ENCODE measurements at places on chromosomes 1 and 21. TPM values are rescaled to one million over a fixed set of nuclear protein-coding genes. Genes with fewer than 3 reads are reported as not detected.

DNA sequence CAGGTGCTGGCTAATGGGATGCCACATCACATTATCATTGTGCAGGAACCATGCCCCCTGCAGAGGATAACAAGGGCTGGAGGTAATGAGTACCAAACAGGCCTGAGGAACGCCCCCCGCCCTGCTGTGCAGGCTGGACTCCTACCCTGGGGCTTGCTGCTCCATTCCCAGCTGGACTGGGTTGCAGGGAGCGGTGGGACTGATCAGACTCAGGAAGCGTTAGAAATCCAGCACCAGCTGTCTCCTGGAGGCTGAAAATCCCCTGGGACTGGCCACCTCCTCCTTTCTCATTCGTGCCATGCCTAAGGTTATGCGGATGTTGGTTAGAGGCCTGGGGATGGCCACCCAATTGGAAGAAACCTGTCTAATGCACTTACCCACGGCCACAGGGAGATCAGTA is 36.9 kb upstream of the POU3F1 start:
- DNase-seq = no peak

DNA sequence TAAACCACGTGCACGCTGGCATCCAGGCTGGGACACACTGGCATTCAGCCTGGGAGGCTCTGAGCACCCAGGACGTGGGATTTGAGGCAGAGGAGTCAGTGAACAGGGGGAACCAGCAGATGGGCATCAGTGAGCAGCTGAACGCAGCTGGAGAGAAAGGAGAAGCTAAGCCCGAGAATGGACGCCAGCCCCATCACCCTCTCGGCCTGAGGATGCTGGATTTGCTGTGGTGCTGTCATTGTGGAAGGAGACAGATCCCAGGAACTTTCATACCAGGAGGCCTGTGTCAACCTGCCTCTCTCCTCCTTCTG is 132.8 kb downstream of the PGBD5 start:
- DNase-seq = no peak

GRCh38 chr1:110242731-110243130 is 32.6 kb downstream of the KCNC4 start:
- no peak for DNase-seq

DNA sequence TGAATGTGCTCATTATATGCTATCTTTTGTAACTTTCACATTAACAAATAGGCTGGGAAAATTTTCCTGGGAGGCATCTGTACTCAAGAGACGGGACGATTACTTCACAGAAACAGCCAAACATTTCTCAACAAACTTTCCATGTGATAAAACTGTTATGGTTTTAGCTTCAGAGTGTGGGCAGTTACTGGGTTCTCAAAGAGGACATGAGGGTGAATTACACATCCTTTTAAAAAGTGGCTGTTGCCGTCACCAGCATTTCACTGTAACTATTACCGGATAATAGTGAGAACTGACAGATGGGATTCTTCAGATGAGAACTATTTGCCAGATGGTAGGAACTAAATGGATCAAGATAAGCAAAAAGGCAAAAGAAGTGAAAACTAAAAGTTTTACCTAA is 109.1 kb downstream of the APP start:
- peak; percentile 65 for DNase-seq

DNA sequence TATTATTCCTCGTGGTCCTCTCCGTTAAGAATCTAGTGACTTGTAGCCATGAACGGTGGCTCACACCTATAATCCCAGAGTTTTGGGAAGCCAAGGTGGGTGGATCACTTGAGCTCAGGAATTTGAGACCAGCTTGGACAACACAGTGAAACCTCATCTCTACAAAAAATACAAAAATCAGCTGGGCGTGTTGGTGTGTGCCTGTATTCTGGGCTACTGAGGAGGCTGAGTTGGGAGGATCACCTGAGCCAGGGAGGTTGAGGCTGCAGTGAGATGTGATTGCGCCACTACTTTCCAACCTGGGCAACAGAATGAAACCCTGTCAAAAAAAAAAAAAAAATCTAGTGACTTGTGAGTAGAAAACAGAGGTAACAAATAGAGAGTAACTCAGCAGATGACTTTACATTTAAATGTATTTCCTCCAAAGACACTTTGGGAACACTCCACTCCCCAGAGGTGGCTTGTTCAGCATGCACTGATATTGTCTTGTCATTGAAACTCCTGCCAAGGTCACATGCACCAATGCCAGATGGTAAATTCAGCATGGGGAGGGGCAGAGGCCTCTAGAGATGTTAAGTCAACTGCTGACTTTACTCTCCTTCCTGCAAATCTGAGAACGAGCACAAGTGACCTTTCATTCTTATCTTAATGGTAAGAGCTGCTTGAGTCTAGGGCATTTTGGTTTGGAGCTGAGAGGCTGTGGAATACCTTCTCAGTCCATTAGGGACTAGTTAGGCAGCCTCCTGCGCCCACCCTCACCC is 24.9 kb downstream of the CCDC185 start:
- DNase-seq = no peak

The EVA1C gene
- 17.8 TPM for total RNA-seq

- no peak for DNase-seq
These were observed 162.3 kb downstream of the ZNF281 start for GRCh38 chr1:200247518-200247917.

The FH gene
- 99.7 TPM for total RNA-seq

GRCh38 chr1:214445199-214445598 is 106.2 kb downstream of the PTPN14 start:
- no peak for DNase-seq

The SAMSN1 gene
- total RNA-seq = not detected

GRCh38 chr1:92749024-92749634 is 35.8 kb downstream of the EVI5 start:
- peak; percentile 73 for DNase-seq

DNA sequence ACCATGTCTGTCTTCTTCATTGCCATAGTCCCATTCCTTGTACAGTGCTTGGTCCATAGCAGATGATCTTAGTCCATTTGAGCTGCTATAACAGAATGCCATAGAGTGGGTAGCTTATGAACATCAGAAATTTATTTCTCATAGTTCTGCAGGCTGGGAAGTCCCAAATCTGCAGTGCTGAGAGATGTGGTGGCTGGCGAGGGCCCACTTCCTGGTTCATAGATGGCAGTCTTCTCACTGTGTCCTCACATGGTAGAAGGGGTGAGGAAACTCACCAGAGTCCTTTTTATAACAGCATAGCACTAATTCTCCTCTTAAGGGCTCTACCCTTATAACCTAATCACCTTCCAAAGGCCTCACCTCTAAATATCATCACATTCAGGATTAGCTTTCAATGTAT is 23.1 kb upstream of the RAP1A start:
- DNase-seq = no peak

The CD1B gene
- total RNA-seq = not detected

DNA sequence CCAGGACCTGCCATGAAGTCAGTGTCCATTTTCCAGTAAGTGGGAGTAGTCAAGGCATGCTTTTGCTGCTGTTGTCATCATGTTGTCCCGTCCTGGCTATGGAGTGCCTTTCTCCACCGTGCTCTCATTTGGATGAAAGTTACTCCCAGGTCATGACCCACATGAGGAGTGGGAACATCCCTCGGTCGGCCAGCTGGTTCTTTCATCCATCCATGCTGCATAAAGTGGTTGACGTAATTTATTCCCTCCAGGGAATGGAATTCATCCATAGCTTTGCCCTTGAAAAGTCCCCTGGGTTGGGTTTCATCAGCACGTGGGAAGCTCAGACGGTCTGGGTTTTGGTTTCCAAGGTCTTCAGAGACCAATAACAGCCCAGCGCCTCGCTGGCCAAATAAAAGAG is 11.6 kb downstream of the PLA2G2A start:
- DNase-seq = no peak

DNA sequence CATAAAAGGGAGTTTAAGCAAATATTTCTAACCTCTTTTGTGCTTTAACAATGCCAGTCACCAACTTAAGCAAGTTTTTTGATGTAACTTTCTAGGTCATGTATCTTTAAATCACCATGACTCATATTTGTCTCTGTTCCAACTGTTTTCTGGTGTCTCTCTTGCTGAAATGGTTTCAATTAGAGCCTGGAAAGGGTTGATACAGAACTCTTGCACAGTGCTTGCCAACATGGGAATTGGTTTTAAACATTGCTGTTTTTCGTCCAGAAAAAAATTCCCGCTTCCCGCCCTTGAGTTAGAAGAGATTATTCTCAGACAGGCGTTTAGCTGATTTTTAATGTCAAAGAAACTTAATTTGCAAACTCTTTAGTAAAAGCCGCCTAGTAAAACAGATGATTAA is 46.4 kb upstream of the SLC22A15 start:
- peak; percentile 95 for DNase-seq

The WDR3 gene
- total RNA-seq = 13.4 TPM

DNA sequence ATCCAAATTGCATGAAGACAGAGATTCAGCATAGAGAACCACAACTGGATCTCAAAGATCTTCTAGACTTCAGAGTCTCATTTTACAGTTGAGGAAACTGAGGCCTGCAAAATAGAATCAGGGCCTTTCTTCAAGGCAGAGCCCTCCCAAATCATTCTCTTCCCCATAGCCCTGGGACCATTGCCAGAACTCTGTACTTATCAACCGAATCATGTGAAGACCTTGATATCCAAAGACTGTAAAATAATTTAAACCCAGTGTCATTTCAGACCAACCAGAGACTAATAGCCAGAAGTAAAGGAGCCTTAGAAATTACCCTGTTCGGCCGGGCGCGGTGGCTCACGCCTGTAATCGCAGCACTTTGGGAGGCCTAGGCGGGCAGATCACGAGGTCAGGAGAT is 90.1 kb downstream of the DTL start:
- no peak for DNase-seq

GRCh38 chr1:87279966-87280535 is 48.6 kb upstream of the LMO4 start:
- peak; percentile 6 for DNase-seq

DNA sequence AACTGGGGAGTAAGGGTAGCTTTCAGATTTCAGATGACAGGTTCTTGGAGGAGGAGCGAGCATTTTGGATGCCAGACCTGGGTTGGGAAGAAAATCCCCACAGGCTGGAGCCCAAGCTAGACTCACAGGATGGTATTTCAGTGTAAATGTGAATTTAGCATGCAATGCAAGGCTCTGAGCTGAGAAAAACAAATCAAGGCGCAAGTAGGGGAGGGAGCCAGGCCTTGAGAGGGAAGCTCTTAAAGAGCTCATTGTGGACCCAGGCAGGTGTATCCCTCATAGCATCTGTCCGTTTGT is 386.1 kb downstream of the MATN1 start:
- DNase-seq = no peak

The ALX3 gene
- not detected for total RNA-seq

DNA sequence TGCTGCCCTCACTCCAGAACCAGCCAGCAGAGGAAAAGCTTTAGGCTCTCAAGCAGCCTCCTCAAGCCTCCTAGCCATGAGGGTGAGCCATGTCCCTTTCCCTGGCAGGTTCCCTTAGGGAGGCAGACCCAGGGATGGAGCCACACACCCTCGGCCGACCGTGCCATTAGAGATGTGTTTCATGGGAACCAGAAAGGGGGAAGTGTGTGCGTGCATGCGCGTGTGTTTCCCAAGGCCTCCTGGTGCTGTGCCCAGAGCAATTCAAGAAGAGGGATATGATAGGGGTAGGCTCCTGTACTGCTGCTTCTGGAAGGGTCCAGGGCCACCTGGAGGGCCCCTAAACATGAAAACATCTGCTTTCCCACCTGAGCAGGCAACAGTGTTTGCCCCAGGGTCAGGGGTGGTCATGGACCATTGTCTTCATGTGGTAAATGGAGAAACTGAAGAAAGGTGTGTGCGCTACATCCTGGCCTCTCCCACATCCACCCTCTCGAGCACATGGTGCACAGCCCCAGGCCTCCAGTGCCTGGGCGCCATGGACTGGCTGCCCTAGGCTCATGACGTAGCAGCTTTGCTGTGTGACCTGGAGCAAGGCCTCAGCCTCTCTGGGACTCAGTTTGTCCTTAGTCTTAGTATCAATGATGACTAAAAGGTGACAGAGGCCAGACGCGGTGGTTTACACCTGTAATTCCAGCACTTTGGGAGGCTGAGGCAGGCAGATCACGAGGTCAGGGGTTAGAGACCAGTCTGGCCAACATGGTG is 48.1 kb downstream of the SYF2 start:
- DNase-seq = no peak

- DNase-seq = peak; percentile 81
These were observed 73.5 kb upstream of the NGF start for GRCh38 chr1:115411371-115412063.

Data from fibroblast of the aortic adventitia (primary cell).